ENCODE measurements at places on chromosomes 2 and 18. TPM values are rescaled to one million over a fixed set of nuclear protein-coding genes. Genes with fewer than 3 reads are reported as not detected.

DNA sequence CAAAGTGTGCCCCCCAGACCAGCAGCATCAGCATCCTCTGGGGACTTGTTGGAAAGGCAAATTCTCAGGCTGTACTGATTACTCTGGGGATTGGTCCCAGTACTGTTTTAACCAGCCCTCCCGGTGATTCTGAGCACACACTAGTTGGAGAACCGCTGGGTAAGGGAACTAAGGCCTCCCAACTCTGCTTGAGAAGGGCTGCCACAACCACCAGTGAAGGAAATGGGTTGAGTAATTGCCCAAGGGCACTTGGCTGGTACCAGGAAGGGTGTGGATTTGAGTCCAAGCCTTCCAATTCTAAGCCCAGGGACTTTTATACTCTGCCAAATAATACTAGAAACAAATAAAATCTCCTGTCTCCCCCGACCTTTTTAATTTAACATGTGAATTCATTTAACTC lies 219.9 kb downstream of the SETBP1 start:
- DNase-seq = no peak

- no peak for DNase-seq
Measured at GRCh38 chr2:51778806-51779205, 746.9 kb upstream of the NRXN1 start.

DNA sequence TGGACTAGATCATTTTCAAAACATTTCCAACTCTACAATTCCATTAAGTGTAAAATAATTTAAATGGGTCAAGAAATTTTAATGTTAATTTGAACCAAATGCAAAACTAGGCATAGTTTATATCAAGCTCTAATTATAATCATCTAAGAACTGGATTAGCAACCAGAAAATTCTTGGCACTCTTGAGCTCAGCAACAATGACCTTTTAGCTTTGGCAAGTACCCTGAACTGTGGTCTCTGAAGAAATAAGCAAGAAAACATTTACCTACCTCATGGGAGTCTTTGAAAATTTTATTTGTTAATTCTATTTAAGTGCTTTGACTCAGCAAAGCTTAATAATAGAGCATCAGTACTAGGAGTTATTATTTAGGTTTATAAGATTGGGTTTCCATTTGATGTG lies 313.2 kb downstream of the SATB2 start:
- no peak for DNase-seq

DNA sequence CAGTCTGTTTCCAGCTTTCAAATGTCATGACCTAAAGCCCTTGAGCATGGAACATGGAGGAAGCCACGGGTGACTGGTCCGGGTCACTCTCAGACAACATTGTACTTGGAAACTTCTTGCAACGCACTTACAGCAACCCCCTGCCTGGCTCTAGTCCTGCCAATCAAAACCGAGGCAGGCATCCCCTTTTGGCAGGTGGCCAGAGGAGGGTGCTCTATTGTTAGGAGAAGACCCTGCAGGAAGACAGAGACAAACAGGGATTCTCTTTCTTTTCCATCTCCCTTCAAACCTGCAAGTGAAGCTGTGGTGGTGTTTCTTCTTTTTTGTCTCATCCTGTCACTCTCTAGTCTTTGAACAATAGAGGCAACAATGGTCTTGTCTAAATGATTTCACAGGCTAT lies 667.2 kb downstream of the ZEB2 start:
- DNase-seq = no peak

Gene ALLC
- not detected for polyA plus RNA-seq

- DNase-seq = no peak
Measured at GRCh38 chr2:153558247-153558646, 79.7 kb upstream of the RPRM start.

DNA sequence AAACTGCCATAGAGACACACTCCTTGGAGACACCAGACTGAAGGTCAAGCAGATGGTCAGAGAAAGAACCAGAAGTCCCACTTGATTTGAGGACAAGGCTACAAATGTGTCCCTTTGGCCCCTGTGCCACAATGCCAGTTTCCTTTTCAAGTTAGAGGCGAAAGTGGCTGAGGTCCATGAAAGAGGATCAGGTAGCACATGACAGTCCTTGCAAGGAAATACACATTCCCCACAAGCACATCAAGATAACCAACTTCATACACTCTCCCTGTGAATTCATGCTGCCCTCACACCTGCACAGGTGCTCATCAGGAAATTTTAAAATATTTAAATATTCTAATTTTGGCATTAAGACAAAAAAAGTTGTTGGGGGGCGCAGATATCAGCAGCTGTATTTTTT lies 218.6 kb downstream of the TCF4 start:
- DNase-seq = no peak

GRCh38 chr2:62968168-62968567 lies 82.5 kb upstream of the OTX1 start:
- no peak for DNase-seq

- DNase-seq = no peak
Measured at GRCh38 chr2:172905937-172906811, 169.5 kb upstream of the MAP3K20 start.

Gene TLX2
- not detected for polyA plus RNA-seq

GRCh38 chr2:224042191-224042696 lies 3.2 kb upstream of the SERPINE2 start:
- DNase-seq = no peak

DNA sequence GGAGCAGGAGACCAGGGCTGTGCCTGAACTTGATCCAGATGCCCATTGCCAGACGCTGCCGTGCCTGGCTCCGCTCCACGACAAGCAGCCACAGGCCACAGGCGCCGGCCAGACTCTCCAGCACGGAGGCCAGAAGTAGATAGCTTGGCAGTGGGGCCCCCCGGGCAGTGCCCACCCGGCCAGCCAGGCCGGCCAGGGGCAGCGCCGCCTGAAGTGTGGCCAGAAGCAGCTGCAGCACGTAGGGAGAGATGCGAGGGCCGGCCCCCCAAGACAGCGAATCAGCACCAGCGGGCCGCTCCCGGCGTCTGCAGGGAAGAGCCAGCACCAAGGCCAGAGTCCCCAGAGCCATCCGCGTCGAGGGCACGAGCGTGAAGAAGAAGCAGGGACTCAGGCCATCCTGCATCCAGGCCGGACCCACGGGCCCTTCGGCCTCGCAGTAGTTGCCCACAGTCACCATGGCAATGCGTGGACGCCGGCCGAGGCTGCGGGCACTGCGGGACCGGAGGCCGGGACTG lies 484 bp downstream of the ABCB6 start:
- DNase-seq = no peak

DNA sequence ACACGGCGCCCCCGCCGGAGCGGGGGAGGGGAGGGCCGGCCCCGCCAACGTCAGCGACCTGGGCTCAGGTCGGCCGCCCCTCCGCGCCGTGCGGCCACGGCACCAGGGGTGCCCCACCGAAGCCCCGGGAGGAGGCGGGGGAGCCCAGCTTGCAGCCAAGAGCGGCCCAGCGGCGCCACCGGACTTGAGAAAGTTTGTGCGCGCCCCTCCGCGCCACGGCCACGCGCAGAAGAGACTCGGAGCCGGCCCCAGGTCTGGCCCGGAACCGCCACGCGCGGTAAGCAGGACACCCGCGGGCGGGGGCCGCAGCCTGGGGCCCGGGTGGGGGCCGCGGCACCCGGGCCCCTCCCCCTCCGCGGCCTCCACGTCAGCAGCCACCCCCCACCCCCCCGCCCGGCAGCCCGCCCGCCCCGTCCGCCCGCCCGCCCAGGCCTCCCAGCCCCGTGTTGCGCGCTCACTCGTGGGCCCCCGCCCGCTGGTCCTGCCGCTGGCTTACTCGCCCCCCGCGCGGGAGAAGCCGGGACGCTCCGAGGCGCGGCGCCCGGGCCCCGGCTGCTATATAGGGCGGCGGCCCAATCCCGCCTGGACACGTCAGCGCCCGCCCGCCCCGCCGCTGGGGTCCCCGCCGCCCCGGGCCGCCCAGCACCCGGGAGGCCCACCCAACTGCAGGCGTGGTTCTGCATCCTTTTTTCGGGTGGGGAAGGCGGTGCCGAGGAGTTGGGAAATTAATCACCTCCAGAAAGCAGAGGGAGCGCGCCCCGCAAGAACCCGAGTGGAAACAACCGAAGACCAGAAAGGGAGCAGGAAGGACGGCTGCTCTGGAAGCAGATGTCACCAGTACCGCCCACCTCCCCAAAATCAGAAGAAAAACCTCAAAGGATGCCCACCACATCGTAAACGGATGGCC lies 42.9 kb downstream of the HDLBP start:
- peak; percentile 57 for DNase-seq

Gene BMP10
- polyA plus RNA-seq = not detected

- DNase-seq = no peak
Measured at GRCh38 chr2:218218268-218219185, 1.5 kb downstream of the ARPC2 start.

DNA sequence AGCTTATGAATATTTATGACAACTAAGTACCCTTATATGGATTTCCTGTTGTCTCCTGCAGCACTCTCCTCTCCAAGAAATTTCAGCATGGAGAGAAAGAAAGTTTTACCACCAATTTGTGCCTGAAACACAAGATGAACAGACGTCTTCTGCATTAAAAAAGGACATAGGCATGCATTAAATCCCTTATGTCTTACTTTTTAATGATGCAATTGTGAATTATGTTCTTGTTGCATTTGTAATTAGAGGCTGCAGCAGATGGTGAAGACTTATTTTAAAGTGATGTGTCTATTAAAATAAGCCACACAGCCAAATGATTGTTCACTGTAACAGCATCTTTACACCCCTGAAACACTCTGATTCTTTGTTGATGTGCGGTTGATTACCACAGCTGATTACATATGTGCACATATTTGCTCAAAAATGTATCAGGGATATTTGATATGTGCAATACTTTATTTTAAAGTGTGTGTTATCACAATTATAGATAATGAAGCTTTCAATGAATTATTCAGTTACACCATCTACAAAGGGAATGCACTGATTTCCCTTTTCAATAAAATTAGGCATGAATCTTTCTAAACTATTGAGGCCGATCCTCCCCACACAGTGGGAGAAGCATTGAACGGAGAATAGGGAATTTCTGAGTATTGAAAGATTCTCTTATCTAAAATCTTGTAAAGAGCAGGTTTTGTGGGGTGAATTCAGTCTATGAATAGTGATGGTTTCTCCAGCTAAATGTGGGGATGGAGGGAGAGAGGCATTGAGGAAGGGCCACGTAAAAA lies 585.1 kb downstream of the SLC4A3 start:
- no peak for DNase-seq

DNA sequence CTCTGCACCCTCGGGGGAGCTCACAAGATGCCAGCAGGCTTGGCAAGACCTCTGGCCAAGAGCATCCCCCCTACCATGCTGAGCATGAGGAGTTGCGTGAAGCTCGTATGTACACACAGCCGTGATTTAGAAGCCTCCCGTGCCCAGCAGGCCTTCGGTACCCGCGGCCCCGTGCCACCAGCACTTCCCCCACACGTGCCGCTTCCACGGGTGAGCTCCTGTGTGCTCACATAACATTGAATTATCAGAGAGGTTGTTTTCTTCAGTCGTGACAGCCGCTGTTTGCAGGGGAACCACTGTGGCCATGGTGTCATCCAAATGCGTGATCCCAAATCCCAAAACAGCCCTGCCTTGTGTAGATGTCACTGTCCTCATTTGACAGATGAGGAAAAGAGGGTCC lies 53.2 kb downstream of the GBX2 start:
- no peak for DNase-seq

Gene KIF3C
- 21.9 TPM for polyA plus RNA-seq

Gene FAM161A
- 24.9 TPM for polyA plus RNA-seq

GRCh38 chr18:5601188-5601624 lies 57.4 kb upstream of the EPB41L3 start:
- peak; percentile 23 for DNase-seq

- peak; percentile 51 for DNase-seq
Measured at GRCh38 chr18:45540125-45540524, 75.2 kb upstream of the SLC14A2 start.

- DNase-seq = no peak
Measured at GRCh38 chr18:78699499-78699898, 280.1 kb upstream of the SALL3 start.

Gene PTPRN
- polyA plus RNA-seq = not detected

Gene STON1
- 34.5 TPM for polyA plus RNA-seq

Gene CCDC74A
- 18.5 TPM for polyA plus RNA-seq

GRCh38 chr2:180955101-180955500 lies 25.3 kb upstream of the UBE2E3 start:
- no peak for DNase-seq

- DNase-seq = no peak
Measured at GRCh38 chr2:48510329-48510728, 19.6 kb upstream of the STON1 start.

GRCh38 chr2:176746411-176746810 lies 466.2 kb upstream of the HNRNPA3 start:
- DNase-seq = no peak

DNA sequence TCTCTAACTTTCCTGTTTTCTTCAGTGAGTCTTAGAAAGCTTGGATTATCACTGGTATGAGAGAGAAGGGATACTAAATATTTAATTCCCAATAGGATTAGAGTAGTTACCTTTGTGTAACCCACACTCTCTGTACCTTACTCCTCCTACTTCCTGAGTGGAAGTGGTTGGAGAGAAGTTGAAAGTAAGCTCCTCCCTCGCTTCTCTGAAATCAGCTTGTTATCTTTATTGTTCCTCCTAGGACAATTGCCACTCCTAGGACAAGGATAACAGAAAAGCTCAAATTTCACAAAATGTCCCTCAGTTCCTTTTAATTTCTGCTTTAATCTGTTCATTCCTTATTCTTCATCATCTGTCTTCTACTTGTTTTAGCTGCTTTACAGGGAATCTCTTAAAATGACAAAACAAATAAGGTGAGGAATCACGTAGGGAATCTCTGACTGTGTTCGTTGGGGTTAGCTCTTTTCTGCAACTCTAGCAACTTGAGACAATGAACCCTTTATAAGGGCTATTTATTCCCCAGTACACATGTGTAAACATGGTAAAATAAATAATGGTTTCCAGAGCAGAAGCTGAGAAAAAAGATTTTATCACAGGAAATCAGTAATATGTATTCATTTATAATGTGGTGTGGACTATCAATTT lies 8.6 kb downstream of the ITPRID2 start:
- DNase-seq = no peak

- no peak for DNase-seq
Measured at GRCh38 chr2:99101697-99102096, 39.8 kb upstream of the C2orf15 start.
